ENCODE measurements at places on chromosomes 12 and 14.
A peak's percentile ranks its signal among the peaks of the same experiment; 100 is the strongest.

GRCh38 chr12:26369588-26369987, 174.2 kb downstream of the SSPN start:
- no peak for DNase-seq

- peak; percentile 80 for DNase-seq
Measured at GRCh38 chr14:68977718-68978171, 1.4 kb downstream of the ACTN1 start.

DNA sequence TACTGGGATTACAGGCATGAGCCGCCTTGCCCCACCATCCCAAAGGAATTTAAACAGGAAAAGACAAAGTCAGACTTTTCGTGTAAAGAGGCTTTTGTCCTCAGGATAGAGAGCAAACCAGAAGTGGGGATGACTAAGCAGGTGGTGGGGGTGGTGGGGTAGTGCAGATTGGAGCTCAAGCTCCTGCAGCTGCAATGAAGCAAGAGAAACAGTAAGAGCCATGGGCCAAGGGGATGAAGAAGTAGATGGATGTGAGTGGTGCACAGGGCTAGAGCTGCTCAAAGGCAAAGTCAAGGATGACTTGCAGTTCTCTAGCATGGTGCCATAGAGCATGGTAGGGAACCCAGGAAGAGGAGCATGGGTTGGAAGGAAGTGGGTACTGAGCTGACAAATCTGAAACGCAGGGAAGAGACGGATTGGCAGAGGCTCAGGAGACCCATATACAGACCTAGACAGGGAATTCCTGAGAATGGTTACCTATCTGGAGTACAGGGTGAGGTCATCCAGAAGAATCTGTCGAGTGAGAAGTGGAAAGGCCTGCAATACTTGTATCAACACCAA, 11.4 kb upstream of the RNF34 start:
- DNase-seq = no peak

- peak; percentile 78 for DNase-seq
Measured at GRCh38 chr12:53344824-53345485, 8.8 kb upstream of the SP7 start.

- DNase-seq = no peak
Measured at GRCh38 chr14:21256539-21257393, 12.5 kb downstream of the HNRNPC start.

GRCh38 chr14:38931969-38932652, 170.9 kb downstream of the SEC23A start:
- no peak for DNase-seq

DNA sequence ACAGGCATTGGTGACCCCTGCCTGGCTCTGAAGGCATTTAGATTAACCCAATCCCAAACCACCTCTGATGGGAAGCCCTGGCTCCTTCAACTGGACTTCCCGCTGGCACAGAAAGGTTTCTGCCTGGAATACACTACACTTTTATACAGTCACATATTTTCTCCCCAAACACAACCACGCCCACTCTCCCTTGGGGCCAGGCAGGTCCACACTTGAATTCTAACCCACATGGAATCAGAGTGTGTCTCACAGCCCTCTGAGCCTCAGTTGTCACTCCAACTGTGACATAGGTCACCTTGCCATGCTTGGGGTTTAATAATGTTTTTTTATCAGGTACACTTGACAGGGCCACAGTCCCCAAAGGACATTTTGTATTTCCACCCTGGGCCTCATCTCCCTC, 368.6 kb downstream of the BCL11B start:
- no peak for DNase-seq

- DNase-seq = no peak
Measured at GRCh38 chr12:106127338-106128126, 11.2 kb downstream of the NUAK1 start.

GRCh38 chr12:70739756-70740155, 102.5 kb upstream of the PTPRB start:
- no peak for DNase-seq

DNA sequence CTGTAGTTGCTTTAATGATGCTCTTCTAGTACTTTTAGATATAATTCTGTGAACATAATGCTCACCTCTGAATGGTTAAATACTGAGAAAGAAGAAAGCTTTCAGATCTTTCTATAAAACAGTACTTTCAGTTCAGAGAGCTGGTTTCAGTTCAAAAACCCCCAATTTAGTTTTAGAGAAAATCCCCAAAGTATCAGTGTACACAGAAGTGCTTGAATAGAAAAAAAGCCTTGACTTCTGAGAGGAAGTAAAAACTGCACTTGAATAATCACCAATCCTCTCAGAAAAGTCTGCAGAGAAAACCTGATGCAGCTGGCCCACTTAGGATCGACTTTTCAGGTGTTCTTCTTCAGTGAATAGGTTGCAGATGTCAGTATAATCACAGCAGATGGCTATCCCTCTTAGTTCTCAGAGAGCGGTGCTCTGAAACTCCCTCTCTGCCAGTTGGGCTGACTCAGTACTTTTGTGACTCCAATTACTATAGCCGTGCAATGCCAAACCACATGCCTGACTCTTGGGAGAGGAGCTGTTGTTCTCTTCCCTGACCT, 616.3 kb downstream of the LRFN5 start:
- DNase-seq = no peak

- DNase-seq = no peak
Measured at GRCh38 chr12:62468397-62468796, 1.8 kb downstream of the MON2 start.

DNA sequence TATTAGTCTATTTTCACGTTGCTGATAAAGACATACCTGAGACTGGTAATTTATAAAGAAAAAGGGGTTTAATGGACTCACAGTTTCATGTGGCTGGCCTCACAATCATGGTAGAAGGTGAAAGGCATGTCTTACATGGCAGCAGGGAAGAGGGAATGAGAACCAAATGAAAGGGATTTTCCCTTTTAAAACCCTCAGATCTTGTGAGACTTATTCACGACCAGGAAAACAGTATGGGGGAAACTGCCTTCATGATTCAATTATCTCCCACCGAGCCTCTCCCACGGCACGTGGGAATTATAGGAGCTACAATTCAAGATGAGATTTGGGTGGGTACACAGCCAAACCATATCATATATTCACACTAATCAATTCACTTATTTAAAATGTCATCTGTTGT, 41.4 kb downstream of the KTN1 start:
- DNase-seq = no peak

DNA sequence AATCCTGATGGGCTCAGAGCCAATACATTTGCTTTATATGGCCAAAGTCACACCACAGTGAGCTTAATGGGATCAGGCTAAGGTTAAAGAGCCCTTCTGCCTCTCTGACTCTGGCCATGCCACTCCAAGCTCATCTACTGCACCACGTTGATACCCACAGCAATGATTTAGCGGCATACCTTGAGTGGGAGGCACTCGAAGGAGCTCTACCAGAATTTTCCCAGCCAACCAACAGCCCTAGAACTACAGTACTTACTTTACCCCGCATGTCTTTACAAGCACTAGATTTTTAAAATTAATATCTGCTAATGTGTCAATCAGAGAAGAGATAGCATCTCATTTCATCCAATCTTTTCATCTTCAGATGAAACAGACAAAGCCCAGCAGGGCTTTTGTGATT, 300.5 kb downstream of the GRIN2B start:
- DNase-seq = no peak

DNA sequence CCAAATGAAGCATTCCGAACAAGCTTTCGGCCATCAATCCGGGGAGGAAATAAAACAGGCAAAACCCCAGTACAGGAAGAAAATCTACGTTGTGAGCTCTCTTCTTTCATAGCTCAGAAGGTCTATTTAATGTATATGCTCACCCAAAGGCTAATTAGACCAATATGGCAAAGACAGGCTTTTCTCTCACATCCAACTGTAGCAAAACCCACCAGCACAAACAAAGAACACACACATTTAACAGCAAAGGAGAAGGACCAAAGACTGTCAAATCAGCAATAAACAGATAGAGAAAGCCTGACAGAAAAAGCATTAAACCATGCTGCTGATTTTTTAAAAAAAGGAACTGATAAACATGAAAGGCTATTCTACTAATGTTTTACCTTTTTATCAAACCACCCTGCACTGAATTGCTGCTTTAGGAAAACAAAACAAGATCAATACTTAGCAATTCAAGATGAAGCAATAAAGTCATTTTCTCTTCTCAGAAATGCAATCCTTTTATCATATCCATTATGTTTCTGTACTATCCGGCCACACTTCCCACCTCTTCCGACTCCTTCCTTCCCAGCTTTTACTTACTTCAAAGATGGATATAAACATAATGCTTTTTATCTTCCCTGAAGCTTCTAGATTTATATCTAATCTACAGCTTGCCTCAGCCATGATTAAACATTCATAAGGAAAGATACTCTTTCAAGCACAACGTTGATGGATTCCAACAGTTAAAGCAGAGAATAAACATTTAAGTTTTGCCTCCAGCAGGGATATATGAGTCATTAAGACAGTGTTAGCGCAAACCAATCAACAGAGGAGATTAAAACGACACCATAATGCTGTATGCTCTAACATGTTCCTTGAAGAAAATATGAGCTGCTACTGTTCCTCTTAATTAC, 74.6 kb upstream of the BBS10 start:
- DNase-seq = no peak

DNA sequence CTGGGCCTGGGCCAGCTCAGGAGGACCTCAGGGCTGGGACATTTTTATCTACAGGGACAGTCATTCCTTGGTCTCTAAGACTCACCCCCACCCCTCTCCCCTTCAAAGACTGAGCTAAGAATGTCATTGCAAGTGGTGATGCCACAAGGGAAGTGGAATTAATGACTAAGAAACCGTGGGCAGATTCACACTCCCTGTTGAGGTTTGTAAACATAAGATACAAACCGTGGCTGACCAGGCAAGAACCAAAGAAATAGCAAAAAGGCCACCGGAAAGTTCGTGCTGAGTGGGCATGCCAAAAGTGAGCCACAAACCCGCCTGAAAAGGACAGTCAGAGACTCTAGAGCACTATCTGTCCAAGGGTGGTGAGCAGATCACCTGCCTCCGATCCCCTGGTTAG, 25.7 kb downstream of the NUAK1 start:
- no peak for DNase-seq

All from activated CD8-positive, alpha-beta T cell treated with anti-CD3 and anti-CD28 coated beads, Interleukin-2, amount 10 ng/mL, durations not matched to agents 7 days and 5 days (primary cell).